ENCODE measurements at places on chromosomes 7 and 10.

DNA sequence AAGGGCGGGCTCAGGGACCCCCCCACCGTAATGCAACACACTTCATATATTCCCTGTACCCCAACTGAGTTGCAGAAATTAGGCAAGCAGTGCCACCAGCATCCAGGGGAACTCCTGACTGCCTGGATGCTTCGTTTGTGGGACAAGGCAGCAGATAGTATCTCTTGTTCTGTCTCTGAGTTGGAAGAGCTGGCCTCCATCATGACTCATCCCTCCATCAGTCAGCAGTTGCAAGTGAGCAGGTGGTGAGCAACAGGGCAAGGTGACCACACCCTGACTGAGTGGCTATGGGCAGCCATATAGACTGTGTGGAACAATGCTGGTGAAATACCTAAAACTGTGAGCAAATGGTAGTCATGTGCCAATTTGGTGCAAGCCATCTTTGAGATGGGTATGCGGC lies 22.8 kb upstream of the ADAMTS14 start:
- no peak for DNase-seq

GRCh38 chr7:97422046-97422445 lies 304.5 kb downstream of the SDHAF3 start:
- DNase-seq = no peak

GRCh38 chr10:127186813-127187212 lies 9.6 kb downstream of the INSYN2A start:
- DNase-seq = no peak

- DNase-seq = no peak
Measured at GRCh38 chr10:34184939-34185386, 630.1 kb downstream of the PARD3 start.

DNA sequence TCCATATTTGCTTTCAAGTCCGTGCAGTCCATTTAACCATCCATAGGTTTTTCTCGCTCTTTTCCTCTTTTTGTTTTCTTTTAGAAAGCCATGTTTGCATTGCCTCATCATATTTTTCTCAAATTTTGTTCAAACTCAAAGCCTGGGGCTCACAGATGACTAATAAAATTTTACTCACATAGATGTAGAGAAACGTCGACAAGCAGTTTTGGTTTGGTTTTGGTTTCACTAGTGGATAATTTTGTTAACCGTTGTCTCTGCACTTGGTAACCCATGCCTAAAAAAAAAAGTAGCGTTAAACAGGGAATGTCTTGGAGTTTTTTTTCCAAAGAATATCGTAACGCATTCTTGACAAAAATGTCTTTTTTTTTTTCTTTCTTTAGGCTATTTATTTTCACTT lies 344.2 kb upstream of the GALNT17 start:
- DNase-seq = no peak

- no peak for DNase-seq
Measured at GRCh38 chr10:73914036-73914435, 3.1 kb downstream of the PLAU start.

DNA sequence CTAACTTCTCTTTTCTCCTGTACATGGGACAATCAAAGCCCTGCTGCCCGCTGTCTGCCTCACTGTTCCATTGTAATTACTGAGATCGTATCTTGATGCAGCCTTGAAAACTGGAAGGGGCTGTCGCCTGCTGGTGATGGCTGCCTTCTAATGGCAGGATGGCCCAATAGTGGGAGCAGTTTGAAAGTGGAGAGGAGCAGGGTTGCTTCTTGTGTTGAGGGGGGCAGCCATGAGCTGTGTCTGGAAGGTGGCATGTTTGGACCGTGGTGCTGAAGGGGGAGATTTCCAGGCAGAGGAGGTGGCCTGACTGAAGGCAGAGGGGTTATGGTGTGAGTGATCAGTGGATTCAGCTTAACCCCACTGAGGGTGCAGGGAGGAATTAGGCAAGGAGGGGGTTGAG lies 8.1 kb downstream of the WDFY4 start:
- no peak for DNase-seq

- DNase-seq = no peak
Measured at GRCh38 chr10:74500026-74500704, 326.2 kb upstream of the KAT6B start.

DNA sequence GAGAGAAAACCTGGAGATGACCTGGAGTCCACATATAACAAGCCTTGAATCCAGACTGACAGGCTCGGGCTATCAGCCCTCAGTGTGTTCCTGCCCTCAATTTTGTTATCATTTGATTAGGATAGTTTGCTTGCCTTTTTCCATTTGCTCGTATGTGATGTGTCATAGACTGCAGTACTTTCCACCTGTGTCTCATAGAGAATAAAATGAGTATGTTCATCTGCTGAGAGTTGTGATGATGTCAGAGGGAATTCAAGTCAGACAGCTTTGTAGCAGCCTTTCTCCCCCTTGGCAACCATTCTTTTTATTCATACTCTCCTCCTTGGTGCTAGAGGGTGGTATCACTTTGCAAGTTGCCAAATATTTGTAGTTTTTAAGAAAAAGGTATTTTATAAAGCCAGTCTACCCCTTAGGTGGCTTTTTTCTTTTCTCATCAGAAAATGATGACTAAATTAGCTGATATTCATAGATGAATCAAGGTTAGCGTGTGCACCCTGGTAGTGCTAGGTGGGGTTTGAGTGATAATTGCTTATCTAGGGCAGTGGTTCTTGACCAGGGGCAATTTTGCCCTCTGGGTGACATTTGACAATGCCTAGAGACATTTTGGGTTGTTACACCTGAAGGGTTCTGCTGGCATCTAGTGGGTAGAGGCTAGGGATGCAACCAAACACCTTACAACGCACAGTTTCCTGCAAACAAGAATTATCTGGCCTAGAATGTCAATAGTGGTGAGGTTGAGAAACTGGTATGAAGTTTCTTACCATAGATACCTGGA lies 5.4 kb downstream of the SGPL1 start:
- no peak for DNase-seq

- DNase-seq = no peak
Measured at GRCh38 chr7:105298439-105298894, 90.3 kb downstream of the SRPK2 start.

DNA sequence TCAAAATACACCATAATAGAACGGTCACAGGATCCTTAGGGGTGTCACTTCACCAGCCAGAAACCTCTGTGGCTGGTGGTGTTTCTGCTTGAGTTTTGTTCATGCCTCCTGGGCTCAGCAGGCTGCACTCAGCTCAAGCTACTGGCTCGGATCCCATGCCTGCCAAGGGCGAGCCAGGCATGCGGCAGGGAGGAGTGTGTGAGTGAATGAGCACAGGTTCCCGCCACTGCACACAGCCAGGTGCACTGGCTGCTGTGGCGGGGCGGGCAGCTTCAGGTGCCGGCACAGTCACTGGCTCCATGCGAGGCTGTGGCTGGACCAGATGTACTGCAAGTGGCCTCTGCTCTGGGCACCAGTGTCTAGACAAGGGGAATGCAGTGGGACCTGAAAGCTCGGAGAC lies 29.5 kb downstream of the CLDN12 start:
- no peak for DNase-seq

GRCh38 chr7:73999664-74000435 lies 28.1 kb upstream of the ELN start:
- no peak for DNase-seq

DNA sequence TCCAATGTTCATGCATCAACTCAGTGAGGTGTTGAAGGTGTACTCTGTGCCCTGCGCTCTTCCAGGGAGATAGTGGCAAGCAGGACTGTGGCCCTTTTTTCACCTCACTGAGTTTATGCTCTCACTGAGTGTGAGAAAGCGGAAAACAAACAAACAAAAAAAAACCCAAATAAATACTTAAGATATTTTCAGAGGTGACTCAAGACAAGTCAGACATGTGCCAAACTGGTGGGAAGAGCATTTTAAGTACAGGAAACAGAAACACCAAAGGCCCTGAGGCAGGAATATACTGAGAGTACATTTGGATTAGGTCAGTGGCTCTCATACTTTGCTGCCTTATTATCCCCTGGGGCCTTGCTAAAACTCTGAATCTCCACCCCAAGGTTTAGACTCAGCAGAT lies 111.9 kb upstream of the IGFBP3 start:
- DNase-seq = no peak

- DNase-seq = no peak
Measured at GRCh38 chr10:78812571-78813318, 256.0 kb upstream of the ZMIZ1 start.

DNA sequence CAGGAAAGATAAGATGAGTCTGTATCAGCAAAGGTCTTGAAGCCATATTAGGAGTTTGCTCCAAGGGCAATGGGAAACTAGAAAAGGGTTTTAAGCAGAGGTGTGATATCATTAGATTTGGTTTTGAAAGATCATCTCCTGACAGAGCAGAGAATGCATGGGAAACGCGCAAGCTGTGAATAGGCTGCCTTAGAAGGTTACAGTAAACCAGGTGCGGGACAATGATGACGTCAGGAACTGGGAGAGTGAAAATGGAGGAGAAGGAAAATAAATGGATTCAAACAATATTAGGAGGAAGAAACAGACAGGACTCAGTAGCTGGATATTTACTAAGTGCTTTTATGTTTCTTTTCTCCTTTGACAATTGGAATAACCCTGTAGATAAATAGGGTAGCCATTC lies 50.6 kb downstream of the CACNB2 start:
- no peak for DNase-seq

GRCh38 chr7:76008156-76008687 lies 13.8 kb upstream of the TMEM120A start:
- DNase-seq = no peak

GRCh38 chr10:27446091-27446918 lies 57.8 kb upstream of the RAB18 start:
- DNase-seq = no peak

DNA sequence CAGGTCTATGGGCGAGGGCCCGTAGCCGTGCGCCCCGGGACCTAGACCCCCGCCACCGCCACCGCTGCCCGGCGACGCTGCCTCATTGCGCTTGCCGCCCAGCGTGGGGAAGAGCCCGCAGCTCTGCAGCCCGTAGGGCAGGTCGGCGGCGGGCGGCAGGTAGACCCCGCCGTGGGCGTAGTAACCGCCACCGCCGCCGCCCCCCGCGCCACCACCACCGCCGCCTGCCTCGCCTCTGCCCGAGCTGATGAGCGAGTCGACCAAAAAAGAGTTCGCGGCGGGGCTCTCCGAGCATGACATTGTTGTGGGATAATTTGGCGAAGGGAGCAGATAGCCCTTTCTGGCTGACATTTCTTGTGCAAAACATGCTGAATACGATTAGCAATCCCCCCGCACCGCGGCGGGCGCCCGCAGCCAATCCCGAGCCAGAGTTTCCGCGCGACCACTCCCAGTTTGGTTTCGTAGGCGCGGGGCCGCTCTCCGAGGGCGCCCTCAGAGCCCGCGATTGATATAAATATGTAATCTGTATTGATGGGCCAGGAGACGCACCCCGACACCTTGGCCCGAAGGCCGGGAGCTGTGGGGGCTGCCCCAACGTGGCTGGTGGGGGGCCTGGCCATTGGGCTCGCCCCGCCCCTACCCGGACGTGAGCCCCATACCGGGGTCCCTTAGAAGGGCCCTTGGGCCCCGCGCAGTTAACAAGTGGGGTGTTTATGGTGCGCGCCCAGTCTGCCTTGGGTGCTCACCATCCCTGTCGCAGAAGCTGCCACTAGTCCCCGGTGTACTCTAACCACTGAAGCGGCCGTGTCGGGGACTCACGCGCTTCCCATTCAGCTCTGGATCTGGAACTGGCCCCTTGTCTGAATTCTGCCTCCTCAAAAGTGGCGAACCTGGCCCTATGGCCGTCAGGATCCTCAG lies at the start of gene HOXA10:
TSS of gene HOXA10 (minus strand) at position 365 of the 918 bp plus-strand sequence. CDS start at position 351, 14 bp downstream.
- DNase-seq = no peak

DNA sequence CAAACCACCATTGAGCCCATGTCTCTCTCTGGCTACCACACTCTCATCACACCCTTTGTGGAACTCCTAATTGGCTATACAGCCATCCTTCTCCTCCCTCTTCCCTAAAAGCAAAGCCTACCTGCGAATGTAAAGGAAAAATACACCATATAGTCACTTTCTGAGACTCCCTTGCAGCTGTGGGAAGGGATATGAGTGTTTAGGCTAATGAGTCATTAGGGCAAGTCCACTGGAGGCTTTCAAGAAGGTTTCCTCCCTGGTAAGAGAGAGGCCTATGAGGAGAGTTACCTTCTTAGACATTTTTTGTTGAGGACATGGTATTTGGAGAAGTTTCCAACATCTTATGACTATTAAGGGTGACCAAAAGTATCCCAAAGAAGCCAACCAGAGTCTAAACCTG lies 4.1 kb upstream of the TMEM243 start:
- no peak for DNase-seq

DNA sequence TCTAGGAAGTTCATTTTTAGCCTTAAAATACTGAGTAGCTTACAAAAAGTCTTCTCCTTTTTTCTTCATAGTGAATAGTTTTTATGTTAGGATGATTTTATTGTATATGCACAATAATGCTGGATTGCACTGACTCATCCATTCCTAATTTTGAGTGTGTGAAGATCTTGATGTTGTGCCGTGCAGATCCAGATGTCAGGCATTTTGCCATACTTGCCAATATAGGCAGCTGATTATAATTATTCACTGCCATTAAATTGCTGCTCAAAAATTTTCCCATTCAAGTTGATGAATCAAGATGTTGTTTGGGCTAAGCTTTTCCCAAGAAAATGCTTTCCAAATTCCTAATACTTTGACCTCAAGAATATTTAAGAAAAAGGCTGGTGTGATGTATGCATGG lies 218.3 kb downstream of the AHR start:
- no peak for DNase-seq

GRCh38 chr10:23927576-23928325 lies 281.2 kb upstream of the KIAA1217 start:
- DNase-seq = no peak

DNA sequence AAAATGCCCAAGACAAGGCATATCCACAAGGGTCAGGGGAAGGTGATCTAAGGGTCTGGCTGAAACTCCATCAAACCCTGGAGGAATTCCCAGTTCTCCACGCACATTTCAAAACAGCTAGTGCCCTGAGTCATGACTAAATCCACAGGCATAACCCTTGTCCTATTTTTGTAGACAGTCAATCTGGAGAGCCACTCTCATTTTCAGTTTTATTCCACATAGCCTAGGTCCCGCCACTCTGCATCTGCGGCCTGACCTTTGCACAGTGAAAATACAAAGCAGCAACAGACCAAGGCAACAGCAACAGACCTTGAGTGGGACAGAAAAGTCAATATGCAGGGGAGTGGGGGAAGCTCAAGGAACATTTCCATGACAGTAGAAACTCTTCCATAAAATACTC lies 201.4 kb upstream of the NPVF start:
- DNase-seq = no peak

DNA sequence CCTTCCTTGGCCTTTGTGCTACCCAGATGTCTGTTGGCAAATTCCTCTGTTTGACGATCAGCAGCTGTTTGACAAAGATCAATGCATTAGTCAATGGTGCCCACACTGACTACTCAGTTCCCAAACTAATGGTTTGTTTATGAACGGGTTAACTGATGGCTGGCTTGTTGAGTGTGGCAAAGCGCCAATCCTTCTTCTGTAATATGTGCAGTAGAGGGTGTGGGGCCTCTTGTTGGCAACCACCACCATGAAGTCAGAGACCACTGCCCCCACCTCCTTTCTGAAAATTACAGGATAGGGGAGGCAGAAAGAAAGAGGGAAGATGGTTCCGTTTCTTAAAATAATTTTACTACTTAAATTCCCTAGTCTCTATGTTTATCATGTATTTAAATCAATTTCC lies 2.6 kb upstream of the PLCE1 start:
- DNase-seq = no peak

Data from activated naive CD4-positive, alpha-beta T cell (primary cell).